ENCODE measurements at places on chromosomes 16 and 17.

DNA sequence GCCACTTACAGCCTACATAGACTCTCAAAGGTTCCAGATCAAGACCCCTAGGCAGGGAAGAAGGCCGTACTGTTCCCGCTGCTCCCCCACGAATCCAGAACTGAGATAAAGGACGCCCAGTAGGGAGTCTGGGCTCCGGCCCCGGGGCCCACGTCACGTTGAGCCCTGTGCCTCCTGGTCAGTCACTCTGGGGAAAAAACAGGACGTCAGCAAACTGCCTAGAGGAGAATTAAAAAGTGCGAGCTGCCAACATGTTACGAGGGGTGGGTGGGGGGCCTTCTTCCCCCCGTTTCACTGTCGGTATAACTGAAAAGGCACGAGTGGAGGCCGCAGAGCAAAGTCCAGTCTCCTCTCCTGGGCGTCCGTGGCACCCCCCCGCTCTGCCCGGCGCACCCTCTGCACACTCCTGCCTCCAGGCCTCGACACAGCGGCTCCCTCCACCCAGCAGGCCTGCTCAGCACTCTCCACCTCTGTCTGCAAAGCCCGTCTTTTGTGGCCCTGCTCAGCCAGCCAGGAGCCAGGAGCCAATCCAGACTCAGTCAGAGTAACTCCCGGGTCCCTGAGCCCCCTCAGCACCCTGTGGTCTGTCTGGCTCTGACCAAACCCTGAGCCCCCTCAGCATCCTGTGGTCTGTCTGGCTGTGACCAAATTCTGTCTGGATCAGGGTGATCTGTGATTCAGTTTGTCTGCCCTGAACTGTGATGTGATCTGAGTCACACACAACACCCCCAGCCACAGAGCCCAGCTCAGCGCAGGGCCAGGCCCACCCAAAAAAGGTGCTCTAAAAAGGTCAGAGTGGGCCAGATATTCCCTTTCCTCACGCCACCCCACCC lies 6.2 kb downstream of the ITGAE start:
- no peak for DNase-seq

DNA sequence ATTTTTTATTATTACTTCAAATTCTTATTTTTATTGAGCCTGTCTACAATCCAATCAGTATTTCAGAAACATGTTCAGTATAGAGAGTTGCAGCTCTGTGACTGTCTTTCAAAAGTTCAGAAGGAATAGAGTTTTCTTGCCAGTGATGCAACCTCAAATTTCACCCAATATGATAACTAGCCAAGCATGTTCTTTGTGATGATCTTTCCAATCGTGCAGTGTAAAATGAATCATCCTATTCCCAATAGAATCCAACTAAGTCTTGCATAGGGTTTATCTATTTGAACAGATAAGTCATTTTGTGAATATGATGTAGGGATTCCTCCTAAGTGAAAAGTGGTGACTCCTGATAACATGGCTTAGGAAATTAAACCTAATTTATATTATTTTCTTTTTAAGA lies 937.8 kb downstream of the KCNJ2 start:
- no peak for DNase-seq

DNA sequence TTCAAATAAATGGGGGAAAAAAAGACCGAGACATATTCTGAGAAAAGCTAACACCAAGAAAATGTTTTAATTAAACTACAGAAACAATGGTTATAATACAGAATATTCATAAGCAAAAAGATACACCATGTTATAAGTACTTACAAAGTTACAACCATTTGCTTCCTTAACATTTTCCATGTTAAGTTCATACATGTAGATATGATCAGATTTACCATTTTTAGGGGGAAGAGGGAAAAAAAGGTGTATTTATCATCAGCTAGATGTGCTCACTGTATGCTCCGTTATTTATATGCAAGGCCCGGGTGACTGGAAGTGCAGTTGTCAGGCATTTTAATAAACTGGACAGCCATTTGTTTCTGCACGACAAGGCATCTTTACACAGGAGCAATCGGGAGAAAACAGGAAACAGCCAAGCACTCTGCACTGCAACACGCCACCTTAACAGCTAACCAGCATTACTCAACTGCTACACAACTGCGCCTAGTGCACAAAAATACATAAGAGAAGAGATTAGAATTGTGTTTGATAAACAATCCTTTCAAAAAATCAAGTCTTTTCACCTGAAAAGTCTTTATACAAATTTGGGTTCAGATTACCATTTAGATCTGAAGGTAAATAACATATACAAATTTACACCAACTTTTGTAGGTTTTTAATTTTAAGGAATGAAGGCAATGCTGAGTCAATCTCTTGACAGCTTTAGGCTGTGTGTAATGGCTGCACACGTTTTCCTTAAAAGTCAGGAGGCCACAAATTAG lies 2.9 kb downstream of the SRSF2 start:
- no peak for DNase-seq

GRCh38 chr16:13102401-13102800 lies 201.0 kb downstream of the SHISA9 start:
- no peak for DNase-seq

GRCh38 chr17:47969930-47970724 lies 786 bp upstream of the CDK5RAP3 start:
- no peak for DNase-seq

GRCh38 chr16:64242492-64242891 lies 879.4 kb downstream of the CDH11 start:
- DNase-seq: no peak

DNA sequence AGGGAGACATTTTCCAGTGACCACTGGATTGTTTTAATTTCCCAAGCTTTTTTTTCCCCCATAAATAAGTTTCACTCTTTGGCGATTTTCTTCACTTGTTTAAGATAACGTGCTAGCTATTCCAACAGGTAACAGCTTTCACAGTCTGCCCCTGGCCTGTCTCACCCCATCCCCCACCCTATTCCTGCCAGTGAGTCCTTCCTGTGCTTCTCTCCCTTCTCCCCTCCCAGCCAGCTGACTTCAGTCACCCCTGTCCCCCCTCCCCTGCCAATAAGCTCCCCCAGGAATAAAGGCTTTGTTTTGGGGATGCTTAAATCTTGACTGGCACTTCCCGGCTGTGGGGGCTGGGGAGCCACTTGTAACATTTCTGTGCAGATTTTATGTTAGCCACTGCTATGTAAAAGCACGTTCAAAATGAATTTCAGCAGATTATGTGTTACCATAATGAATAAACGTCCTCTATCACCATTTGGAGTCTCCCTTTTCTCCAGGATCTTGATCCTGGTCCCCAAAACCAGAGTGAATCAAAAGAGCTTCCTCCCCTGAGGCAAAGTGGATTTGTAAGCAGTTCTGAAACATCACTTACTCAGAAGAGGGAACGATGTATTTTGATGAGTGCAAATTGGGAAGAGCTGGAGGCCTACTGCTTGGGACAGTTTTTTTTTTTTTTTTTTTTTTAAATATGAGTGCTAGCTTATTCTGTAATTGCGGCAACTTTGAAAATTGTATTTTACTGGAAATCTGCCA lies 58.2 kb downstream of the IGF2BP1 start:
- no peak for DNase-seq
